Fibroblast of villous mesenchyme (primary cell): ENCODE measurements at places on chromosomes 16 and 17. TPM values are rescaled to one million over a fixed set of nuclear protein-coding genes. Genes with fewer than 3 reads are reported as not detected.

Gene KRTAP9-8
- total RNA-seq, result not detected in 2 replicates

DNA sequence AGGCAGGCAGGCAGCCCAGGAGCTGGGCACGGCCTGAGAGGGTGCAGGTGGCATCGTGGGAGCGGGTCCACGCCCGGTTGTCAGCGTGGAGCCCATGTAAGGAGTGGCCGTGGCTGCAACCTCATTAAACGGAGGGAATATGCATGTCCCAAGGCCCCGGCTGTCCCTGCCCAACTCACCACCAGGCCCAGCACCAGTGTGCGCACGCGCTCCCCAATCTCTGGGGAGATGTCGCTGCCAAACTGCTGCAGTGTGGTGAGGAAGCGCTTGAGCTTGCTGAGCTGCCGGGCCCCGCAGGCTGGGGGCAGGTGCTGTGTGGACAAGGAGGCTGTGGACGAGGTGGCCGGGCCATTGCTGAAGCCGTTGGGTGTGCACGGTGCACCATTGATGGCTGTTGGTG is 25.6 kb upstream of the PABPN1L start:
- DNase-seq, result no peak

- DNase-seq, result no peak
Observed at GRCh38 chr17:45809499-45809898, 25.4 kb downstream of the CRHR1 start.

Gene CCL8
- total RNA-seq, result not detected in 2 replicates

Gene CNTNAP1
- 45.4 and 60.5 TPM in 2 replicates for total RNA-seq

Gene ABCC3
- 14.5 and 39.3 TPM in 2 replicates for total RNA-seq

DNA sequence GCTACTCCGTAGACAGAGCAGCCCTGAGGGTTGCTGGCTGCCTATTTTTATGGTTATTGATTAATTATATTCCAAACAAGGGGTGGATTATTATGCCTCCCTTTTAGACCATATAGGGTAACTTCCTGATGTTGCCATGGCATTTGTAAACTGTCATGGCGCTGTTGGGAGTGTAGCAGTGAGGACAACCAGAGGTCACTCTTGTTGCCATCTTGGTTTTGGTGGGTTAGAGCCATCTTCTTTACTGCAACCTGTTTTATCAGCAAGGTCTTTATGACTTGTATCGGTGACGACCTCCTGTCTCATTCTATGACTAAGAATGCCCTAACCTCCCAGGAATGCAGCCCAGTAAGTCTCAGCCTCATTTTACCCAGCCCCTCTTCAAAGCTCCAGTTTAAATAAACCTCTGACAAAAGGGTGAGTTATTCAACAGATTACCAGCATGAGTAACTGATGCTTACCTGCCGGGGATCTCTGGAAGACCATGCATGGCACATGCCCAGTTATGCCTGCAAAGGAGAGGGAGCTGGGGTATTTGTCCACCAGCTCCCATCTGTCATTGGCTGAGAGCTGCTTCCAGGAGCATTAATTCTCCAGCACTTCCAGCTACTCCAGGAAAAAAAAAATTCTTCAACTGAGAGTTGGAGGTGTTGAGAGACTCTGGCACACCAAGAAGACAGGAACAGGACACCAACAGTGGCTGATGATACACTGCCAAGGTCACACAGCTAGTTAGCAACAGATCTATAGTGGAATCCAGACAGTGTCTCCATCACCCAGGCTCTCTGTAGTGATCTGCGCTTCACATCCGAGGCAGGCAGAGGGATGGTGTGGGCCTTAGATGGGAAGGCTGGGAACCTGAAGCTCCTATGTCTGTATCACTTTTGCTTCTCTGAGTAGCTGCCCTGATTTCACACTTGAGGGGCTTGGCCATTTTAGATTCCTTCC is 36.6 kb upstream of the IL21R start:
- peak; percentile 26 for DNase-seq

GRCh38 chr17:33202021-33202420 is 91.1 kb downstream of the ASIC2 start:
- DNase-seq, result no peak

Gene ABCA6
- total RNA-seq, result 3.9 and 6.4 TPM in 2 replicates

GRCh38 chr16:86664522-86665318 is 86.4 kb downstream of the FOXL1 start:
- peak; percentile 90 for DNase-seq

Gene WDR81
- 26.8 and 34.5 TPM in 2 replicates for total RNA-seq

- no peak for DNase-seq
Observed at GRCh38 chr16:85967111-85967510, 68.1 kb downstream of the IRF8 start.
